ENCODE measurements at places on chromosomes 2 and 18.

- no peak for DNase-seq
Measured at GRCh38 chr2:20580690-20581437, 70.0 kb downstream of the HS1BP3 start.

- DNase-seq, result no peak
Measured at GRCh38 chr18:55779691-55780585, 191.9 kb upstream of the TCF4 start.

GRCh38 chr2:9311488-9311887 lies 104.9 kb downstream of the ASAP2 start:
- DNase-seq, result no peak

DNA sequence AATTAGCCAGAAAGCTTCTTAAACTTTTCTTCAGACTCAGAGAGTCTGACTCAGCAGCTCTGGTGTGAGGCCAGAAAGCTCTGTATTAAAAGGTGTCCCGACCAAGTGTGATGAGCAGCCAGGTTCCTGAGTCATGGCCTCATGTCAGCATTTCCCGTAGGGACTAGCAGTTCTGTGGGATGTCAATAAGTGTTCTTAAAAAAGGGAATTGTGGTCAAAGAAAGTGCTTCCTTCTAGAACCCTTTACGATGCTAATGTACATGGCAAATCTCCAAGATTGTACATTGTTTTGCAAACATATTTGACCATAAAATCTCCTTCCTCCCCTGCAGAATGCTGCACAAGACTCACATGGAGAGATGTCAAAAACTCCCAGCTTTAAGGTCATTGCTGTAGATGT lies 80.1 kb downstream of the PLA2R1 start:
- DNase-seq, result no peak

GRCh38 chr2:47079515-47080412 lies 75.3 kb downstream of the STPG4 start:
- DNase-seq, result no peak

- DNase-seq, result no peak
Measured at GRCh38 chr18:8232791-8233190, 376.4 kb upstream of the RAB12 start.

- peak; percentile 36 for DNase-seq
Measured at GRCh38 chr2:231708773-231709635, 679 bp downstream of the PTMA start.

- DNase-seq, result no peak
Measured at GRCh38 chr2:233464531-233465240, 101.9 kb downstream of the USP40 start.

- no peak for DNase-seq
Measured at GRCh38 chr2:205781244-205781931, 99.1 kb downstream of the NRP2 start.

- DNase-seq, result no peak
Measured at GRCh38 chr18:48957136-48957535, 6.4 kb upstream of the SMAD7 start.

Measured in activated CD4-positive, alpha-beta T cell treated with anti-CD3 and anti-CD28 coated beads, Interleukin-2, amount 50 U/mL, for 24 hours (primary cell).